Esophagus muscularis mucosa (tissue), 4 donors: ENCODE measurements at places on chromosomes 12 and 14. TPM values are rescaled to one million over a fixed set of nuclear protein-coding genes. Genes with fewer than 3 reads are reported as not detected.

DNA sequence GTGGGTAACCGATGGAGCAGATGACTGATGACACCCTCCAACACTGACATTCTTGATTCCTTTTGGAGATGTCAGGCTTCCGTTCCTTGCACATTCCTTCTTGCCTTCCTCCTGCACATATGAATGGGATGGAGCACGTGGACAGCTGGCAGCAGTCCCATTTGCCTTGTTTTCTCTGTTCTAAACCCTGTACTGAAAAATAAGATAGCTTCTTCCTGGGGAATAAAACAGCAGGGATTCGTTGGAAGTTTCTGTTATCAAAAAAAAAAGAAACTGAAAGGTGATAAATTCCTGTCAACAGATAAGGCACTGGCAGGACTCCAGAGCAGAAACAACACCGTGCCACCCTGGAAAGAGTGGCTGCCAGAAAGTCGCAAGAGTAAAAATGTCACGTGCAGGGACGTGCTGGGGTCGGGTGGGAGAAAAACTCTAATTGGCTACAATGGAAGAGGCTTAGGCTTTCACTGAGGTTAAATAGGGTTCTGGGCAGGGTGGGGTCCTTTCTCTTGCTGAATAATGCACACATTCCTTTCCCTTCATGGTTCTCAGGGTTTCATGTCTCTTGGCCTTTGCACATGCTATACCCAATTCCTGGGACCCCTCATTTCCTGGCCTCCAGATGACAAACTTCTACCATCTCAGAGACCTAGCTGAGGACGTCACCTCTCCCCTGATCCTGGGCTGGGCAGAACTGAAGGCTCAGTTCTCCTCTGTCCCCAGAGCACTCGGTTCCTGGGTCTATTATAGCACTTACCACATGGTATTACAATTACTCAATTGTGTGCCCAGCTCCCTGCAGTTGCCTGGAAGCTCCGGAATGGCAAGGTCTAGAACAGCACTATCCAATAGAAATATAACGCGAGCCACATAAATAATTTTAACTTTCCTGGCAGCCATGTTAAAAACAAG, 7.0 kb upstream of the NUAK1 start:
- no peaks in the 10 kb centered on the region for H3K36me3 ChIP-seq
- DNase-seq, result no peak
- no peak overlapping the region for H3K4me3 ChIP-seq
- H3K27ac ChIP-seq, result no peak overlapping the region

DNA sequence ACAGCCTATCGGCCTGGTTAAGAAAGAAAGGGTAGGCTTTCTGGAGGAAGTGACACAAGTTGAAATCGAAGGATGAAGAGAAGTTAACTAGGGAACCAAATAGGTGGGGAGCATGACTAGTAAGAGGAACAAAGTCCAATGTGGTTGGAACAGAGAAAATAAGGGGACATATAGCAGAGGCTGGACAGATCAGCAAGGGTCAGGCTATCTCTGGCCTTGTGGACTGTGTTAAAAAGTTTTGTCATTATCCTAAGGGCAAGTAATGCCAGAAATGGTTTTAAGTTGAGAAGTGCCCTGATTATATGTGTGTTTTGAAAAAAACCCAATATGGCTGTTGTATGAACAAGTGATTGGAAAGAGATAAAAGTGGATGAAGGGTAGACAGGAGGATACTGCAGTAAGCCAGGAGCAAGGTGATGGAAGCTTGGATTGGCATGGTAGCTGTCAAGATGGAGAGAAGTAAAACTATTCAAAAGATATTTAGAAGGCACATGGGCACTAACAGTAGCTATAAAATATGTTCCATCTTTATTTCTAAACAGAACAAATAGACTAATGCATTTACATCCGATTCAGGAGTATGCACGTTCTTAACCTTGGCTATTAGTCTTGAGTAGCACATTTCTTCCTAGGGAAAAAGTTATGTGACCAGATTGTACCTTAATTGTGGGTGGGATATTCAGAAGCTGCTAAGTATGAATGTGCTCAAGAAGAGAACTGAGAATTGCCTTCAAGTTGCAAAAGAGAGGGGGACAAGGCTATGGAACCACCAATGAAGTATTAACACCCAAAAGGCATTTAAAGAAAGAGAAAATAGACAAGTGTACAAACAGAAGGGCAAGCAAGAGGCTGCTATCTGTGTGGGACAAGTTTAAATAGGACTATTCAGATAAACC, 46.8 kb upstream of the OR5AU1 start:
- peaks cover 20% of the 10 kb centered on the region for H3K36me3 ChIP-seq
- no peaks in the 10 kb centered on the region for H3K27me3 ChIP-seq
- no peaks in the 10 kb centered on the region for H3K4me1 ChIP-seq
- no peak overlapping the region for H3K27ac ChIP-seq

DNA sequence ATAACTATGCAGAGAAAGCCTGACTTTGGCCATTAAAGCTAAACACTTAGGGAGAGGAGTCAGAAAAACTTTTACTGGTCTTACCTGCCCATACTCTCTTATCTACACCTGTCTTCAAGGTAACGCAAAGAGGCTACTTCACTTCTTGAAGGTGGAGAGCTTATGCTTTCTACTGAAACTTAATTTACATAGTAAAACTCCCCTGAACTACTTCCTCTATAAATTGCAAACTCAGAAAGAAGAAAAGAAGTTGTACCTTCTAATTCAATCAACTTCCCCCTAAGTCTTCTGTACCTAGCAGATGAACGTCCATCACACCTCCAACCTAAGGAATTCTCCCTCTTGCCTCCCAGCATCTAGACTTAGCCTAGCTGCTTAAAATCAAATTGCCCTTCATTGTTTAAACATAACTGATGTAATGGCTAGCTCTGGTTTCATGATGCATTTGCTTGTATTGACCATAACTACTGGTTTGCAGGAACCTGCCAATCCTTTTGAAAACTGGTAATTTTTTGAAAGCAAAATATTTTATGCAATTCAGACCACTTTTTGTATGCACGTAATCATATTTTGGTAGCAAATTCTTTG, 87.7 kb downstream of the STON2 start:
- no peak overlapping the region for H3K27ac ChIP-seq
- H3K36me3 ChIP-seq, result no peaks in the 10 kb centered on the region
- DNase-seq, result no peak
- no peak overlapping the region for H3K4me3 ChIP-seq
- H3K27me3 ChIP-seq, result no peaks in the 10 kb centered on the region

GRCh38 chr12:65119063-65119462, 2.0 kb downstream of the WIF1 start:
- H3K4me3 ChIP-seq, result no peak overlapping the region
- H3K36me3 ChIP-seq, result no peaks in the 10 kb centered on the region
- peaks cover 13% of the 10 kb centered on the region for H3K4me1 ChIP-seq

GRCh38 chr14:24941719-24942118, 108.2 kb downstream of the STXBP6 start:
- DNase-seq, result no peak
- no peaks in the 10 kb centered on the region for H3K36me3 ChIP-seq
- H3K27me3 ChIP-seq, result no peaks in the 10 kb centered on the region
- H3K27ac ChIP-seq, result no peak overlapping the region

DNA sequence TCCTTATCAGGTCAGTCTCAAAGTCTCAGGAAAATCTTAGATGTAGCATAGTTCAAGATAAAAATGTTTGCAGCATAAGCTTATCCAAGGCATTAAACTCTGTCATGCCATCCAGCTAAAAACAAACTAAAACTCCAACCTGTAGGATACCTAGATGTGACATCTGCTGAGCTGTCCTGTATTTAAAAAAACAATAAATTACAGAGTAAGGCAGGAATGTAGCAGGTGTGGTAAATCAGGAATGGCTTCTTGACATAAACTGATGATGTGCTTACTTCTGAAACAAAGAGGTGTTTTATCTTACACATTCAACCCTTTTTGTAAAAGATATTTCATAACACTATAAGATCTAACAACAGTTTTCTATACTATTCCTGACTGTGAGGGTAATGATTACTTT, 30.6 kb upstream of the DLGAP5 start:
- no peak overlapping the region for H3K27ac ChIP-seq
- DNase-seq, result no peak
- no peaks in the 10 kb centered on the region for H3K36me3 ChIP-seq
- H3K27me3 ChIP-seq, result no peaks in the 10 kb centered on the region
- H3K4me1 ChIP-seq, result no peaks in the 10 kb centered on the region

DNA sequence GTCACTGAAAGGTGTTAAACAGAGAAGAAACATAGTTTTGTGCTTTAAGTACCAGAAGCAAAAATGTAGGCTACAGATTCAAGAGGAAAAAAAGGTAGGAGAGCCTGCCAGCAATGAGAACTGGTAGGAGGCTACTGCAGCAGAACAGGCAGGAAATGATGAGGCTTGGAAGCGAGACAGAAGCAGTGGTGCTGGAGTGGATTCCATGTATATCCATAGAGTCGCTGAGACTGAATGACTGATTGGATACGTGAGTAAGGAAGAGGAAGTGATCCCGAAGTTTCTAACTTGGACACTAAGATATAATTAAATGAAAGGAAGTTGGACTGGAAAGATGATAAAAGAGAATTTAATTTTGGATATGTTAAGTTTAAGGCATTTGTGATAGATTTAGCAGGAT, 45.0 kb upstream of the CCDC91 start:
- no peak overlapping the region for H3K27ac ChIP-seq
- no peak for DNase-seq
- H3K4me3 ChIP-seq, result no peak overlapping the region
- H3K4me1 ChIP-seq, result no peaks in the 10 kb centered on the region

DNA sequence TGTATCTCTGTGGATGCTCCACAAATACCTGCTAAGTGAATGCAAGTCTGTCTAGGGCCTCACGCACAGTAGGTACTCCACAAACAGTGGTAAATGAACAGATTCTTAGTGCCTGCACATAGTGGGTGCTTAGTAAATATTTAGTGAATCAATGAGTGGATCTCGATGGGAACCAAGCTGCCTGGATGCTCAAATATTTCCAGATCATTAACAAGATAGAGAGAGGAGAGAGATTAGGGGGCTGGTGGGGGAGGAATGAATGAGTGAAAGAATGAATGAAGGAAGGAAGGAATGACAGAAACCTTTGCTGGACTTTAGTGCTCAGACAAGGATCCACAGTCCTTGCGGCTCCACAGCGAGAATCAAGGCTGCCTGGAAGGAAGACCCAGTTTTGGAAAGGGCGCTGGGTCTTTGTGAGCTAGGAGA, 118.2 kb downstream of the SCARB1 start:
- H3K4me3 ChIP-seq, result peak overlapping the region; percentile 16
- peak overlapping the region; percentile 96 for H3K27ac ChIP-seq
- H3K36me3 ChIP-seq, result no peaks in the 10 kb centered on the region
- H3K27me3 ChIP-seq, result no peaks in the 10 kb centered on the region
- DNase-seq, result no peak
- peaks cover 83% of the 10 kb centered on the region for H3K4me1 ChIP-seq

- H3K36me3 ChIP-seq, result peaks cover 71% of the 10 kb centered on the region
- DNase-seq, result no peak
- H3K27ac ChIP-seq, result no peak overlapping the region
- H3K4me3 ChIP-seq, result no peak overlapping the region
Observed at GRCh38 chr12:6975297-6976032, 4.8 kb downstream of the EMG1 start.

GRCh38 chr14:62269204-62269603, 507.0 kb downstream of the SNAPC1 start:
- H3K4me3 ChIP-seq, result no peak overlapping the region
- H3K4me1 ChIP-seq, result no peaks in the 10 kb centered on the region
- no peaks in the 10 kb centered on the region for H3K36me3 ChIP-seq
- H3K27ac ChIP-seq, result no peak overlapping the region
- DNase-seq, result peak; percentile 21

- H3K36me3 ChIP-seq, result no peaks in the 10 kb centered on the region
- no peak overlapping the region for H3K4me3 ChIP-seq
- H3K4me1 ChIP-seq, result no peaks in the 10 kb centered on the region
- no peak for DNase-seq
Observed at GRCh38 chr14:23600322-23600707, 21.7 kb upstream of the JPH4 start.

Gene ASPG
- total RNA-seq, result 0.33 TPM

Gene PIWIL1
- total RNA-seq, result not detected

Gene NEDD1
- 16.8 TPM for total RNA-seq
